ENCODE measurements at places on chromosomes 13 and 19. TPM values are rescaled to one million over a fixed set of nuclear protein-coding genes. Genes with fewer than 3 reads are reported as not detected.

DNA sequence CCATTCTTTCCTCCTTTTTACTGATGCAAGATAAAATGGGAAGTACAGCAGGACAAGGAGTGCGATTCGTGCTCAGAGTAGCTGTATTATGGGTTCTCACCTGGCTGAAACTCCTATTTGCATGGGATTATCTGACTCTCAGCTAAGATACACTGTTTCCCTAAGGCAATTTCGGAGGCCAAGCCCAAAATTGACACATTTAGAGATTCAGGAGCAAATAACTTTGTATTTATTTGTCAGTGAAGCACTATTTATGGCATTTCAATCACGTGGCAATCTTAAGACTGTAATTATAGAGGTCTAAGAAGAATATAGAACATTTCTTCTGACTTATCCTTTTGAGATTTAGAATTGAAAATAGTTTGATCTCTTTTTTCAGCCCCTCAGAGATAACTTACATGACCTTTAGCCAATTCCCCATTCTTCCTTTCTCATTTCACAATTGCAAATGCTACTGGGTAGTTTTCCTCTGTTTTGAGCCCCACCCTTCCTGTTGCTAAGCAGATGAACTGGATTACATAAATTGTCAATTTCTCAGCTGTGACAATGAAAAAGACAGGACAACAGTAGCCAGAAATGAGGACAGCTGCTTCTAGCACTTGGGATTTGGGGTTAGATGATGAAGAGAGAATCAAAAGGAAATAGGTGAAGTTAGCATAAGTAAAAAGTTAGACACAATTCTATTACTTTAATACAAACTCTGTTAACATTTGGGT, 122.7 kb upstream of the FRY start:
- H3K27me3 ChIP-seq: no peaks in the 10 kb centered on the region
- DNase-seq: no peak
- no peaks in the 10 kb centered on the region for H3K36me3 ChIP-seq
- H3K27ac ChIP-seq: no peak overlapping the region

- H3K36me3 ChIP-seq: no peaks in the 10 kb centered on the region
- no peak for DNase-seq
- H3K27me3 ChIP-seq: no peaks in the 10 kb centered on the region
- no peak overlapping the region for H3K4me3 ChIP-seq
Measured at GRCh38 chr13:75612354-75612753, 23.8 kb upstream of the LMO7 start.

DNA sequence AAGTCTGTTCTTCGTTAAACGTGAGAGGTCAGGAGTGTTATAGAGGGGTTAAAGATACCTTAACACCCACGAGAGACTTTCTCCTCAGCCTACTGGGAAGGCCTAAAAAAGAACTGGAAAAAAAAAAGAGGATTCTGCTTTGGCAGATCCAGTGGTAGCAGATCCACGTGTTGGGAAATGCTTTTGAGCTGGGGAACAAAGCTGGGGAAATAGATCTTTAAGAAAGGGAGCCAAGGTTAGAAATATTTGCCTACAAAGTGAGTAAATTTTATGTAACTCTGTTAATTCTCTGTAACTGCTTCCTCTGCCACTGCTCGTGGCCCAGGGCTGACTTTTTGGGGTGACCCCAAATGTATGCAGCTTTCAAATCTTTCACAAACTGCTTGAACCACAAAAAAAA, 11.7 kb downstream of the RFX2 start:
- H3K27ac ChIP-seq: peak overlapping the region; percentile 82
- H3K27me3 ChIP-seq: no peaks in the 10 kb centered on the region
- H3K4me1 ChIP-seq: no peaks in the 10 kb centered on the region
- H3K4me3 ChIP-seq: no peak overlapping the region
- no peak for DNase-seq

- no peak for DNase-seq
- no peak overlapping the region for H3K4me3 ChIP-seq
- no peak overlapping the region for H3K27ac ChIP-seq
- no peaks in the 10 kb centered on the region for H3K4me1 ChIP-seq
- H3K27me3 ChIP-seq: no peaks in the 10 kb centered on the region
- peaks cover 67% of the 10 kb centered on the region for H3K36me3 ChIP-seq
Measured at GRCh38 chr19:37564624-37565369, 29.8 kb downstream of the ZNF571 start.

GRCh38 chr19:30523791-30524190, 151.6 kb downstream of the ZNF536 start:
- H3K4me3 ChIP-seq: no peak overlapping the region
- H3K27me3 ChIP-seq: no peaks in the 10 kb centered on the region
- no peak for DNase-seq

DNA sequence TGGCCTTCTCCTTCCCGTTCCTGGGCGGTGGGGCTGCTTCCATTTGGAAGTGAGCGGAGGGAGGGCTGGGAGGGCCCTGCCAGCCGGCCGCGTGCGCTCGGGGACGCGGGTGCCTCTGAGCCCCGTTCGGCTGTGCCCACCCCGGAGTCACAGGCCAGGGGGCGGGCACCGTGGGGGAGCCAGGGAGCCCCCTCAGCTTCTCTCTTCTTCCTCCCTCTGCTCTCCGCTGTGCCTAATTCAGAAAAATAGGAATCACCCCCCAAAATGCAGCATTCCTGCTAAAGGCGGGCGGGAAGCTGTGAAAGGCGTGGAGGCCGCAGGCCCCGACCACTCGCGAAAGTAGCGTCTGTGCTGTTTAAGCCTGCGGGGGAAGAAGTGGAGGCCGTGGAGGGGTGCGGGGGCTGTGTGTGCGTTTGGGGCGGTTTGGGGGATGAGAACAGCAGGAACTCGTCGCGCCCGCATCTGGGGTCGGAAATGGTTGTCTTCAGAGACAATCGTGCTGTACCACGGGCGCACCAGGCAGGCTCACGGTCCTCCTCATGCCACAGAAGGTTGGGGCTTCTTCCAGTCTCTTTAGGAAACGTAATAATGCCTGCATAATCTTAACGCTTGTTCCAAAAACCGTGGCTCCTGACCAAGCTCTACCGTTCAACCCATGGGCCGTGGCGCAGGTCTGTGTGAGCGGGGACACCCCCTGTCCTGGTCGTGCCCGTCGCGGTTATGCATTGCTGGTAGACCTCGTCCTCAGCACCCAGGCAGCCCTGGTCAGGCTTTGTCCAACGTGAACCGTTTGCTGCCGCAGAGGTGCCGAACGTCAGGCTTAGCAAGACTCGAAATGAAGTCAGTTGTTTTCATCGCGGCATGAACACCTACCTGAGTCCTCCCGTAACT, 110.4 kb upstream of the SOX1 start:
- H3K36me3 ChIP-seq: no peaks in the 10 kb centered on the region
- peak; percentile 30 for DNase-seq
- no peaks in the 10 kb centered on the region for H3K4me1 ChIP-seq

DNA sequence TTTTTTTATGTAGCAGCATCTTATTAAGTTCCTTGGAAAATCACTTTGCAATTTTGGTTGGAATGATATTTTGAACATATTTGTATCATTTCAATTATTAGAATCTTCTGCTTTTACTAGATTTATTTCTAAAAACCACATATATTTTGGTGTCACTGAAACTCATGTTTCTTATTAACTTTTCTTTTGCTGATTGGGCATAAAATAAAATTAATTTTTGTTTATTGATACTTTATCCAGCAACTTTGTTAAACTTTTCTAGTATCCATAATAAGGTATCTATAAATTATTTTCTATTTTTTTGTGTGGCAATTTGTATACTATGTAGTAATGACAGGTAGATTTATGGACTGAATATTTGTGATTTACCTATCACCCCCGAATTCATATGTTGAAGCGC, 556.4 kb upstream of the ATXN8OS start:
- H3K4me1 ChIP-seq: no peaks in the 10 kb centered on the region
- H3K4me3 ChIP-seq: no peak overlapping the region
- no peaks in the 10 kb centered on the region for H3K36me3 ChIP-seq
- no peak for DNase-seq
- H3K27me3 ChIP-seq: no peaks in the 10 kb centered on the region

- H3K4me1 ChIP-seq: no peaks in the 10 kb centered on the region
- no peaks in the 10 kb centered on the region for H3K27me3 ChIP-seq
- DNase-seq: peak; percentile 97
- peak overlapping the region; percentile 13 for H3K4me3 ChIP-seq
Measured at GRCh38 chr19:18660051-18660910, 23.2 kb upstream of the CRTC1 start.

- H3K4me1 ChIP-seq: no peaks in the 10 kb centered on the region
- no peak overlapping the region for H3K4me3 ChIP-seq
- peaks cover 92% of the 10 kb centered on the region for H3K36me3 ChIP-seq
- no peaks in the 10 kb centered on the region for H3K27me3 ChIP-seq
Measured at GRCh38 chr13:37029617-37030016, 29.0 kb downstream of the EXOSC8 start.

DNA sequence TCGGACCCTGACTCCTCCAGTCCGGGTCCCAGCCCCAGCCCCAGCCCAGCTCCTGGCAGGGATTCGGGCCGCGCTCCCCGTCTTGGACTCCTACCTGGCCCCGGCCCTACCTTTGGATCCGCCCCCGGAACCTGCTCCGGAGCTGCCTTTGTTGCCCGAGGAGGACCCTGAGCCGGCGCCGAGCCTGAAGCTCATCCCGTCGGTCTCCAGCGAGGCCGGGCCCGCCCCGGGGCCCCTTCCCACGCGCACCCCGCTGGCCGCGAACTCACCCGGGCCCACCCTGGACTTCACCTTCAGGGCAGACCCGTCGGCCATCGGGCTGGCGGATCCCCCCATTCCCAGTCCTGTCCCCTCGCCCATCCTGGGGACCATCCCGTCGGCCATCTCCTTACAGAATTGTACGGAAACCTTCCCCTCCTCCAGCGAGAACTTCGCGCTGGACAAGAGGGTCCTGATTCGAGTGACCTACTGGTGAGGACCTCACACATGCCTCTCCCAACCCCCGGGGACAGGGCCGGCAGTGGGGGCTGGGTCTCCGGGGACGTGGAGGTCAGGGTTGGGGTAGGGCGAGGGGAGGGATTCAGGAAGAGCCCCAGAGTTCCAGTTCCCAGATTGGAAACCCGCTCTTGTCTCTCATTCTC, 732 bp downstream of the SELENOV start:
- H3K27ac ChIP-seq: no peak overlapping the region
- peaks cover 26% of the 10 kb centered on the region for H3K27me3 ChIP-seq
- no peaks in the 10 kb centered on the region for H3K4me1 ChIP-seq

DCT gene
- 0.39 TPM for total RNA-seq

STX10 gene
- 39.2 TPM for total RNA-seq

ZNF534 gene
- total RNA-seq: 0.16 TPM
